ENCODE measurements at places on chromosomes 2 and 18.

DNA sequence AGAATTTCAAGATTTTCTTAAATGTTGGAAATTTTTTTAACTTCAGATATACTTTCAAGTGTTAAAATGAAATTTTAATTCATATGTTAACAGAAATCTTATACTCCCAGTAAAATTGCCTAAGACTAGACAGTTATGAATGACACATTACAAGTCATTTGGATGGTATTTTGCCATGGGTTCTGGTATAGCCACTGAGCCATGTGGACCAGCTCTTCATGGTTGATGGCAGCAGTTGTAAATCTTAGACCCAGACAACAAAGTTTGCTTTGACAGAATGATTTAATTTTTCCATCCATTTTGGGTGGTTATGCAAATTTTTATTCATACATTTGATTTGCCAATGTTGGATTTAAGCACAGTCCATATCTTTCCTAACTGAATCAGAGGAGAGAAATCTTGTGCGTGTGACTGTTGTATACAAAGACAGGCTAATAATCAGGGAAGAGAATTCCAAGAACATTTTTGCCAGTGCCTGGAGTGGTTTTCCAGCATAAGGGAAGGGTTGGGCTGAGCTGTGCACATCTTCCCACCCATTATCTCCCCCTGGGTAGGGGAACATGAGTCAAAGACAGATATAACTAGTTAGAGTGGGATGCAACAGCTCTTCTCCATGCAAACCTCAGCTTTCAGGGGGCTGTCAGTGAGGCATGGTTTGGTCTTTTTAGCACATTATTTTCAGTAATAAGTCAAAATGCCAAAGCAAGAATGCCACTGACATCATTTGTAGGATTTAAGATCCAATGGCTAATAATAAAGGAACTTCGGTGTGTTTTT lies 28.1 kb upstream of the INPP4A start:
- DNase-seq, result no peak

DNA sequence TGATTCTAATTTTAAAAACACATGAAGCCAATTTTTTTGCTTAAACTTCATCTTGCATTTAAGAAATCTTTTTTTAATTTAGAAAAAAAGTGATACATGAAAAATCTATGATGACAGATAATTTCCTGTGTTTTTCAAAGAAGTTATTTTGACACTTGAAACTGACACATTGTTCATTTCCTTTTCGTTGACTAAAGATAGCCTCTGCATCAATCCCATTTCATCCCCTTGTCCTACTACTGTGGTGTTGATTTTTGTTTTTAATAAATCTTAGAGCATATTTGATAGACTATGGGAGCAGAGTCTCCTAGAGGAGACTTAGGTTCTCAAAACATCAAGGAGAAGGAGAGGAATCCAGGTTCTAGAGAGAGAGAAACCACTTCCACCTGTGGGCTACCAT lies 70.9 kb downstream of the ACVR1C start:
- DNase-seq, result no peak

DNA sequence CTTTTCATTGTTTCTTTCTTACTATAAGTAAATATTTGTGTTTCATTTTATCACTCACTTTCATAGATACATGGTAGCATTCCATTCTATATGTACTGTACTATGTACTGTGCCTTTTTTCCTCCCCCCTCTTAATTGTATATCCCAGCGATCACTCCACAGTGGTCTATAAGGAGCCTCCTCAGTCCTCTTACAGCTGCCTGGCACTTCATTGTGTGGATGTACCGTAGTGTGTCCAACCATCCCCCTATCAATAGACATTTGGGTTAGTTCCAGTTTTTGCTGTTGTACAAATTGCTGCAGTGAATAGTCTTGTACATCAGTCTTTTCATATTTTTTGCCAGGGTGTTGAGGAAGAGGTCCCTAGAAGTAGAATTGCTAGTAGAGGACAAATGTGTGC lies 21.4 kb upstream of the DRC1 start:
- DNase-seq, result no peak

GRCh38 chr2:207163756-207164005 lies 2.1 kb downstream of the KLF7 start:
- DNase-seq, result no peak

- no peak for DNase-seq
These were observed 18.8 kb downstream of the CCDC85A start for GRCh38 chr2:56202381-56203121.

GRCh38 chr2:137220438-137220993 lies 455.2 kb downstream of the THSD7B start:
- no peak for DNase-seq

DNA sequence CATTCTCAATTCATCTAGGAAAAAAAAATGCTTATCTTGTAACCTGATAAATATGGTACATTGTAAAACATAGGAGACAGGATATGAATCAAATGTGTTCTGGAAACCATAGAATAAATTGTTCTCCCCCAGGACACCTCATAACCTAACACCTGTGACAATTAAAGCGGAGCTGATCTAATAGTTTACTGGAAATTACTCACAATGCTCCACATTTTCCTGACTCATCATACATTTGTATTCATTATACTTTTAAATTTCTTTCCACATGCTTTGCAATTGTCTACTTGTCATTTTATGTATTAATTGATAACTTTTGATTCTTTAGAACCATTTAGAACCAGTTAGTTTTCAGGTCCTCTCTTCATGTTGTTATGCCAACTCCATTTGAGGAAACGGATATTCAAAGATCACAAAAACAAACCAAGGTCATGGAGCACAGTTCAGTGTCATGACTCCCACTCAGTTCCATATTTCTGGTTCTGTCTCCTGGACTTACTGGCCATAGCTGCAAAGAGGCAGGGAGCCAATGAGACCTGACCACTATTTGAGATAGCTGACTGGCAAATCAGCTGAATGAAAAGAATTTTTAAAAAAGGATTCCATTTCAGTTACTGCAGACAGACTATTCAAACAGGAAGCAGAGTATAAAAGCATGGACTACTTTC lies 128.5 kb downstream of the CALCRL start:
- DNase-seq, result no peak

GRCh38 chr2:199160081-199160480 lies 297.7 kb downstream of the SATB2 start:
- DNase-seq, result no peak

DNA sequence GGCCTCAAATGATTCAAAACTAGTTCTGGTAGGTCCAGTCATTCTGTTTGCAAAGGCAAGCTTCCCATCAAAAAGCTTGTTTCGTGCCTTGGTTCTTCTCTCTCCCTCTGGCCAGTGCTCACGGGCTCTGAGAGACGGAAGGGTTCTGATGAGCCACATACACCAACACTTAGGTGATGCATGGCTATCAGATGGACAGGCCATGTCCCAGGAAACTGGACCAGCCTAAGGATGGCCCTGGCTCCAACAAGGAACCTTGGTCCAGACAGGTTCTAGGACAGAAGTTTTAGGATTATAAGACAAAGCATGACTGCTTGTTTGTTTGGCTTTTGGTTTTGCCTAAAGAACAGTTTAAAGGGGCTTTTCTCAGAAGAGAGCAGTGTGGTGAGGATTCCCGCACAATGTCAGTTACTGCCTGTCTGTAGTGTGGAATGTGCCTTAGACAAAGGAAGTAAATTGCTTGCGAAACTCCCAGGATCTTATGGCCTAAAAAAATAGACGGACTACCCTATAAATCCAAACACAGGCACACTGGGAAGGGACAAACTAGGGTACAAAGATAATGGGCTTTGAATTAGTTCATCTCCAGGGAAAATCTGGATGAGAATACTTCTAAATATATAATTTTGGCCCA lies 10.3 kb downstream of the CYP1B1 start:
- DNase-seq, result no peak

DNA sequence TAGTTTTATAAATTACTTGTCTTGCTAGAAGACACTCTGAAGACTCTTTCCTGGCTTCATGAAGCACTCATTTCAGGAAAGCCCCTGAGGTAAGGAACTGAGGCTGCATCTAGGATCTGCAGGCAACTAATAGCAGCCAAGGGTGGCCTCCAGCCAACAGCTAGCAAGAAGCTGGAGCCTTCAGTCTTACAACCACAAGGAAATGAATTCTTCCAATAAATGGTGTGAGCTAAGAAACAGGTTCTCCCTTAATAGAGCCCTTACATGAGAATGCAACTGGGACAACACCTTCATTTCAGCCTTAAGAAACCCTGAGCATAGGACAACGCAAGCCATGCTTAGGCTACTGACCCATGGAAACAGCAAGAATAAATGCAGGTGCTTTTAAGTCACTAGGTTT lies 254.6 kb upstream of the RBBP8 start:
- DNase-seq, result no peak

DNA sequence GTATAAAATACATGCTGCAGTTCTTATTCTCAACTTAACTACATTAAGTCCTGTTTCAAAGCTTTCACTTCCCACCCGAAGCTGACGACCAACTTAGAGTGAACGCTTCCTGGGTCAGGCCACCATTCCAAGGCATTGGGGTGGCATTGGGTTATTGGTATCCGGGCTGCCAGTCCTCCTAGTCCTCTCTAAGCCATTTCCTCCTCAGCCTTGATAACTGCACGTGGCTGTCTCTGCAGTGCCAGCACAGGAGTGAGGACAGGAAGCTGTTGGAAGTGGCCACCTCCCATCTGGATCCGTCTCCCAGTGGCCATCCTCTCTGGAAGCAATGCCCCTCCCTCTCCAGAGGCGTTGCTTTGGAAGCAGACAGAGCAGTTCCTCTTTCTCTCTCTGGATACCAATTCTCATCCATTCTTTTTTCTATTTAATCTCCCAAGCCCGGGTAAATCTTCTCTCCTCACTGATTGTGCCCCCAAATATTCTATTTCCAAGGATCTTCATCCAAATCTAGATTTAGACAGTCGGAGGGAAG lies 354.7 kb downstream of the EIPR1 start:
- no peak for DNase-seq

GRCh38 chr2:9135822-9136558 lies 70.6 kb upstream of the ASAP2 start:
- DNase-seq, result no peak

DNA sequence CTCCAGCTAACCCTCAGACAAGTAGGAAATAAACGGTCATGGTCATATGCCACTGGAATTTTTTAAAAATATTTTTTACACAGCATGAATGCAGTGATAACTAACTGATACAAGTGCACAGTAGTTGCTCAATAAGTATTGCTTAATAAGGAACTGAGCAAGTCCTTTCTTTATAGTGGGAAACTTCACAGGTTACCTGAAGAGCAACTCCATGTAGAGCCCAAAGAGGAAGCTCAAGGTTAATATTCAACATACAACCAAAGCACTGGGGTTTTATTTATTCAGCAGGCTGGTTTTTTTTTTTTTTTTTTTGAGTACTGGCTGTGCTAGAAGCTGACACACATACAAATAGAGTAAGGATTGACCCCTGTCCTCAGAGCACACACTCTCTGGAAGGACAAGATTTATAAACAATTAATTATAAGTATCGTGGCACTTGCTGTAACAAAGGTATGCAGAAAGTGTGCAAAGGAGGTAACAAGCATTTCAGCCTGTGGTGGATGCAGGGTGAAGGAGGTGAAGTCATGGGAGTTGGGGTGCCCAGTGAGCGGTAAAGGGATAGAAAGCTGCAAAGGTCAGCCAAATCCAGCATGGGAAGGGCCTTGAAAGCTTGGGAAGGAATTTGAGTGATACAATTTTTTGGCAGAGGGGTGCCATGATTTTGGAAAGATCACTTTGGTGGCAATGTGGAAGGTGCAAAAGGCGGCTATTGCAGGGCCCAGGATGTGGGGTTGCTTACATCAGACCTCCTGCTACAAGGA lies 52.7 kb downstream of the ATOH8 start:
- no peak for DNase-seq

GRCh38 chr2:217647226-217647625 lies 355.6 kb downstream of the TNS1 start:
- no peak for DNase-seq

- no peak for DNase-seq
These were observed 166.1 kb upstream of the RAB6C start for GRCh38 chr2:129813404-129813803.

DNA sequence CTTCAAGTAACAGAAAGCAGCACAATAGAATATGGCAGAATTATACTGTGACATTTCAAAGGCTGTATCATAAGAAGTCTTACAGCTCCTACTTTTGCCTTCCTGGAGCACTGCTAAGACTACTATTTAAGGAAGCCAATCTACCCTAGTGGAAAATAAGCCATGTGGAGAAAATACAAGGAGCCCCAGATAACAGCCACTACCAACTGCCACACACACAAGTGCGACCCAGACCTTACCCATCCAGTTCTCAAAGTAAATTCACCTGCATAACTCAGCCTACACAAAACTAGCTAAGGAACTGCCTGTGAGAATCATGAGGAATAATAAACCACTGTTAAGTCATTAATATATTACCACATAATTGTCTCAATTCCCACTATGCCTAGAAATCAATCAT lies 66.4 kb downstream of the USP34 start:
- DNase-seq, result no peak

GRCh38 chr2:172083628-172084394 lies 1.5 kb upstream of the DLX1 start:
- DNase-seq, result no peak

GRCh38 chr18:52694804-52695203 lies 354.8 kb downstream of the DCC start:
- no peak for DNase-seq

- DNase-seq, result no peak
These were observed 16.8 kb upstream of the NEUROD1 start for GRCh38 chr2:181697126-181697525.

Measured in activated naive CD8-positive, alpha-beta T cell treated with anti-CD3 and anti-CD28 coated beads for 36 hours (primary cell).